Jurkat, Clone E6-1 (cell line): ENCODE measurements at places on chromosomes 13 and 19.

- DNase-seq, result no peak
Observed at GRCh38 chr19:34269081-34269480, 14.7 kb downstream of the GARRE1 start.

DNA sequence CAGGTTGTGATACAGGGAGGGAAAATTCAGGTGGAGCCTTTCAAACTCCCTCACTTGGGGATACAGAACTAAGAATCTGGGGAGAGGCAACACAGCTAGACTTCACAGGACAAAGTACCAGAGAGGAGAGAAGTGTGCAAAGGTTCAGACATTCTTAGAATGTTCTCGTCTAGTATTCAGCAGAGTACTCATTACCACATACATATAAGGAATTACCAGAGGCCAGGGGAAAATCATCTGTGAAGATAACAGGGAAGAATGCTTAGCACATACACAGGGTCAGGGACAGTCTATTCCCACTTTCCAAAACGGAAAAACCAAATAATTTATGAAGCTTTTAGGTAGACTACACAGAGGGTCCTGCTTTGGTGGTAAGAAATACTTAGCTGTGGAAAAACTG, 58.1 kb downstream of the TRPC4 start:
- DNase-seq, result no peak

GRCh38 chr13:75299913-75300862, 181.8 kb downstream of the TBC1D4 start:
- no peak for DNase-seq

DNA sequence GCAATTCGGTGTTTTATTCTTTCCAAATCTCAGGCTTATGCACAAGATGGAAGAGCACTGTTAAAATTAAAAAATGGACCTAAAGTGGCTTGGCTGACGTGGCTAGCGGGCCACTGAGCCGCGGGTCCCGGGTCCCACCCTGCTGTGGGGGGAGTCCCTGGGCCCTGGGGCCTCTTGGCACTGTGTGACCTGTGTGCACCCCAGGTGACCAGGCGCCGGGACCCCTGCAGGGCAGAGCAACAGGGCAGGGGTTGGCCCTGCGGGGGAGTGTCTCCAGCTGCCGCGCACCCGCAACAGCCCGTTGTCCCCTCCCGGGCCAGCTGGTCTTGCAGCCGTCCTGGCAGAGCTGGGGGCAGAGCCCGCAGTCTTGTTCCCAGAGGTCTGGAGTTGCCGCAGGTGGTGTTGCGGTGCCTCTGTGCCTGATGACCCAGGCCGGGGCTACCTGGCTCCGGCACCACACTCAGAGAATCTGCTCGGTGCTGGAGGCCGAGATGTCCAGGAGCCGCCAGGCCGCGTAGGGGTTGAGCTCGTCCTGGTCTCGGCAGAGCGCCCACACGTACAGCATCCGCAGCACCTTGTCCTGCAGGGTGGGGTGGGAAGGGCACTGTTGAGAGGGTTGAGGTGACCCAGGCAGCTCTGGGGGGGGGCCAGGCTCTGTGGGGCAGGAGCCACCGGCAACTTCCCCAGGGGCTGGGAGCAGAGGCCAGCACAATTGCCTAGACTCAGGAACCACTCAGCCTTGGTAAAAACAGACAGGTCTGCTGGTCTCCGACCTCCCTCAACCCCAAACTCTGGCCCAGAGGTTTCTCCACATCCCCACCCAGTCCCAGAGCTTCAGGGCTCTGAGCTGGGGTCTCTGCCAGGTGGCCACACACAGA, 1.0 kb upstream of the CTXN1 start:
- no peak for DNase-seq
